MCF 10A (cell line): ENCODE measurements at places on chromosomes 3 and 15. TPM values are rescaled to one million over a fixed set of nuclear protein-coding genes. Genes with fewer than 3 reads are reported as not detected.

DNA sequence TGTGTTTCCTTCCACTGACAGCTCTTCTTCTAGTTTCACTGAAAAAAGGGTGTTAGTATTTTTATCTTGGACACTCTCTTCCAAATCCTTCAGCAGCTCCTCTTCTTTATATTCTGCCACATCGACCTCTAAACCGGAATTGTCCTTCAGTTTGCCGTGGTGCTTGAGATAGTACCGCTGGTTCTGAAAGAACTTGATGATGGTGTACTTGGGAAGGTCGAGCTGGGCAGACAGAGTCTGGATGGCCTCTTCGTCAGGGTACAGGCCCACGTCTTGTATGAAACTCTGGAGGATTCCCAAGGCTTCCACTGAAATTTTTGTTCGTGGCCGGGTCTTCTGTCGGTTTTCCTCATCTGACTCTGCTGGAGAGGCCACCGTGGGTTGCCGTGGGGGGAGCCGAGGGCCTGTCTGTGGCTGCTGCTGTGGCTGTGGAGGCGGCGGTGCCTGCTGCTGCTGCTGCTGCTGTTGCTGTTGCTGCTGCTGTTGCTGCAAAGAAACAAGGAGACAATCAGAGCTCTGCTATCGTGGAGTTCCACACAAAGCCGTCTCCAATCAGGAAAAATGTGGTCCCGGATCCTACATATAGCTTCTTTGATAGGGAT, 75.8 kb downstream of the SATB1 start:
- no peak for DNase-seq

DNA sequence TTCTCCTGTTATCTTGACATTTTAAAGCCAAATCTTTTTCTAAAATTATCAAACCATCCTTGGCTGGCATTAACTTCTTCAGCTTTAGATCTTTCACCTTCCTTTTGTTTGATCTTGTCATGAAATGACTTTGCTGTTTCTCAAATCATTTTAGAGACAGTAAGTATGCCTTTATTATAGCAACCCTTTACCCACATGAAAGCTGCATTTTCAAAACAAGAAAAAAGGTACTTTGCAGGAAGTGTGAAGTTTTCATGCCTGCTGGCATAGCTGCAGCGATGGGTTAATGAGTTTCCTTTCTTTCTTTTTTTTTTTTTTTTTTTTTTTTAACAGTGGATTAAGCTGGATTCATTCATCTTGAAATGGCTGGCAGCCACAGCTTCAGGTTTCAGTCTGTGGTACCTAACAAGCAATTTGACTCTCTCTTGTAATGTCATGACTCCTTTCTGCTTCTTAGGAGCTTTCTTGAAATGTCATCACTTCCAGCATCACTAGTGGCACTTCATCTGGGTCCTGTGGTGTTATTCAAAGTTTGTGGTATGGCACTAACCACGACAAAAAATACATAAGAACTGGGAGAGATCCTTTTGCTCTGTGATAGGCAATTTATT, 18.8 kb downstream of the SLC25A26 start:
- DNase-seq: no peak

DNA sequence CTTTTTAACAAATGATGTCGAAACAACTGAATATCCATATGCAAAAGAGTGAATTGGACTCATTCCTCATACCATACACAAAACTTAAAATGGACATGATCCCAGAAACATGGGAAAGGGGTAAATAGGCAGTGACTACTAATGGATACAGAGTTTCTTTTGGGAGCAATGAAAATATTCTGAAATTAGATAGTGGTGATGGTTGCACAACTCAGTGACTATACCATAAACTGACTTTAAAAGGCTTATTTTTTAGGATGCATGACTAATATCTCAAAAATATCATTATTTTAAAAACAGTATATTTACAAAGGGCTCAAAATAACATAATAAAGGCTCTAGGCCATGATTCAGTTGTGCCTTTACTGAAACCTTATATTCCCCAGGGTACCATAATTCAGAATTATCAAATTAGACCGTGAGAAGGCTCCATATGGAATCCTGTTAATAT, 16.3 kb upstream of the ATP13A3 start:
- no peak for DNase-seq

GRCh38 chr3:12705981-12706380, 42.1 kb upstream of the RAF1 start:
- peak; percentile 35 for DNase-seq

DNA sequence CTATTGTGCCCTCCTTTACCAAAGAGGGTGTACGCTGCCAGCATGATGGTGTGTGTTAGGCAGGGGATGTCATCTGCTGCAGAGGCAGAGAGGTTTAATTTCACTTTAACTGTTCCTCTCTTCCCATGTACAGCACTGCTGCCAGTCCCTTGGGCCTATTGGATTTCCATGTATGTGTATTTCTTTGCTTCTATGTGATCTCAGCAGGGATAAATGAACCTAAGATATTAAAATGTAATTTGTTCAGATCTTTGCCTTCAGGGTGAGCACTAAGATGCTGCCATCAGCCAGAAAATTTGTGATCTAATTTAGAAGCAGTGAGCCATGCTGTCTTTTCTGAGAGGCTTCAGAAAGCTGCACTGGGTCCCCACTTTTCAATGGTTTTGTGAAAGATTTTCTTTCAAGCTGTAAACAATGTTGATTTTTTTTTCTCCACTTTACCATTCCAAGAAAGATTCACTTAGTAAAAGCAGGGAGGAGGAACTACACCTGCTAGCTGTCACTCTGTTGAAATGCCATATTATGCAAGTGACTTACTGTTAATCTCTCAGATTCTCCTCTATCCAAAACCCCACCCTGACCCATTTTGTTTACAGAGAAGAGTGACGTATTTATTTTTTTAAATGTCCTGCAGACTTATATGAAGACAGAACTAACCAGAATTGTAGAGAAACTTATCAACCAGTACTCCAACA, 261.9 kb downstream of the TBL1XR1 start:
- no peak for DNase-seq

DNA sequence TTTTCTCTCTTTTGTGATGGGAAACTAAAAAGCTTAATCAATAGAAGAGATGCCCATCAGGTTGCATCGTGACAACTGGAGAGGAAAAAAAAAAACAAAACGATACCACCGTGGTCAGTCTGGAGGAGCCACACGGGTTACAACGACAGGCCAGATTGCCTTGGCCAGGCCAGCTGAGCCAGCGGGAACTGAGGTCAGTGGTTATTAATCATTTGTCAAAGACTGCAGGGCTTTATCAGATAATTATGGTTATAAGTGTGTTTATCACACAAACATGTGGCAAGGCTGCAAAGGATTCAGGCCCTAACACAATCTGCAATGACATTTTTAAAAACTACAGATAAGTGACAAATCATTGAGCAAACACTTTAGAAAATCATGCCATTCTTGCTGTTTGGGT, 135.0 kb upstream of the FAM3D start:
- DNase-seq: no peak

DNA sequence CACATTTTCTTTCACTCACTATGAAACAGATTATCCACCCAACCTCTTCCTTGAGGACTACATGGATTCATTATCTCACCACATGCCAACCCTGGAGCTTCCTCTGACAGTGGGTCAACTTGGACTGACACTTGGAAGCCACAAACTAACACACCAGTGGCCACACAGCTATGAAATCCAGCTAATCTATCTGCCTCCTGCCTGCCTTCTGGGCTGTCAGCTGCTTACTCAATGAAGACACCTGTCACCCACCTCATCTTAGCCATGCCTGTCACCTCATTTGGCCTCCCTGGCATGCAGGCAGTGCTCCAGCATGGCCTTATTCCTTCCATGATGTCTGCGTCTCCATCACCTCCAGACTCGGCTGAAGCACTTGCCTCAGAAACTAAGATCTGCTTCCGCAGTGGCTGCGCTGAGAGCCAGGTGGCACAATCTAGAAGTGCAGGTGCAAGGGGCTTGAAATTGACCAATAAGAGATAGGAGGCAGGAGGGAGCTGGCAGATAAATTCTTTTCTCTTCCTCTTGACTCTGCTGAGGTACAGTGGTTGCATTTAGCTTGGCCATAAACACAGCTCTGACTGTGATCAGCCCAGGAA, 105.2 kb upstream of the RNF7 start:
- no peak for DNase-seq

- DNase-seq: peak; percentile 78
These were observed 49.5 kb downstream of the MYLK start for GRCh38 chr3:123834631-123835030.

GRCh38 chr3:7309641-7310102, 448.8 kb downstream of the GRM7 start:
- peak; percentile 73 for DNase-seq

DNA sequence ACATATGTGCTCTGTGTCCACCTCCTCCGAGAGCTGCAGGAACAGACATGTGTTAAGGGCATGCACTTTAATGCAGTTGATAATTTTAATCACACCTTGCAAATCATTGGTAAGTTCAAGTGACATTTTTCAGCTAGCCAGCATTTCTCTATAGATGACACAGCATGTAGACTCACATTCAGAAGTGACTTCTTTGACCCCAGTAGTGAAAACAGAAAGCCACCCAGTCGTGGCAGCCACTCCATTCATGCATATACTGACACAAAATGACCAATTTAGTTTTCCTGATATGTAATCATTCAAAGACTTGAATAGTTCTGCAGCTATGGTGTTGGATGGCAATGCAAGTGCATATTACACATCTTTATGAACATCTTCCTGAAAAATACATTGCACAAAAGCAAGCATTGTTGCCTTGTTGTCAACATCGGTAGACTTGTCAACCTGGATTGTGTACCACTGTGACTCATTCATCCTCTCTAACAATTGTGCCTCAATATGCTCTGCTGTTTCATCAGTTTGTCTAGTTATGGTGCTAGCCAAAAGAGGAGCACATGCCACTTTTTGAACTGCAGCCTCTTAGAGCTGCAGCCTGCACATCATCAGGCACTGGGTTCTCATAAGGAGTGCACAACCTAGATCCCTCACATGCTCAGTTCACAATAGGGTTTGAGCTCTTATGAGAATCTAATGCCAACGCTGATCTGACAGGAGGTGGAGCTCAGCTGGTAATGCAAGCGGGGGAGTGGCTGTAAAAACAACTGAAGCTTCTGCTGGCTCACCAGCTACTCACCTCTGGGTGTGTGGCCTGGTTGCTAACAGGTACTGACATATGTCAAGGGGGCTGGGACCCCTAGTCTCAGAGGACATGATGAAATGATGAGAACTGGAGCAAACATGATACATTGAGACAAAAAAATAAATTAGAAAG, 622.0 kb downstream of the PYDC2 start:
- DNase-seq: peak; percentile 60

DNA sequence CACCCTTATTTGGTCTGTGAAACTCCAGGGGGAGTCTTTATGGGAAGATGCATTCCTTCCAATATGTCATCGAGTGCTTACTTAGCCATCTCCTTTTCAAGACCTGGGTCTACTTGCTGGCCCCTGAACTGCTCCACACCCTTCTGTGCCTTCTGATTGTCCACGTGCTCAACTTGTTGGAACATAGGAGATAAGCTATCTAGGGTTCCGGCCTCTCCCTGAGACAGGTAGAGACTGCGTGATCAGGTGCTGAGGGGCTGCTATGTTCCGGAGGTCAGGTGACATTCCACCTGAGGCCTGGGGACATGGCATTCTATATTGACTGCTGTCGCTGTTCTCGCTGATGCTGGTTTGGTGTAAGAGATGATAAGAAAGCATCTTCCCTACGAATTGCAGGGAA, 65.6 kb downstream of the ATP1B3 start:
- no peak for DNase-seq

DNA sequence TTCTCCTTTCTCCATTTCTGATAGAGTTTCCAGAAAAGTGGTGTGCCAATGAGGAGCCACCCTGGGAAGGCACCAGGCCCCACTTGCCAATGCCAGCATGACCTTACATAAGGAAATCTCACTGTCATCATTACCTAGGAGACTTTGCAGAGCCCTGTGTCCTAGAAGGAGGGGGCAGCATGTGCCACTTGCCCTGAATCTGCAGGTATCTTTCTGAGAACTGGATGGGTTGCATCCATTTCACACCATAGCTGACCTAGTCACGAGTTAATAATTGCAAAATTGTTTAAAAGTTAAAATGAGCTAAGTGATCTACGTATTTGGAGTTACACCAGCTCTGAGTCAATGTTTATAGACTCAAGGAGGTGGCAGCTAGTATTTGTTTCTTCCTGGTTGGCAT, 14.3 kb downstream of the CA12 start:
- no peak for DNase-seq

- no peak for DNase-seq
These were observed 219.7 kb downstream of the CD47 start for GRCh38 chr3:107870943-107871638.

GRCh38 chr15:66737243-66738010, 35.4 kb downstream of the SMAD6 start:
- no peak for DNase-seq

DNA sequence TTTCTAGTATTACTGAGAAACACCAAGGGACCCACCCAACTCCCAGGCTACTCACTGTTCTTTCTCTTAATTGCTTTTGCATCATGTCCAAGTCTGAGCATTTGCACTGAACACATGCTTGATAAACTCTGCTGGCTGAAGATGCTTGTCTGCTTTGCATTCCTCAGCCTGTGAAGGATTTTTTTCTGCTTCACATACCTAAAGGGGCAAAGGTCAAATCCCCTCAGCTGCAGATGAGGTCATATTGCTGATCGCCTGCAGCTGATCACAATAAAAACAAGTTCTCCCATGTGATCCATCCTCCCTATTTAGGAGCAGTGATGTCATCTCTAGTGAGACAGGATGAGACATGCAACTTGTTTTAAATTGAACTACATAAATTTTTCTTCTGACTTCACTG, 84.6 kb upstream of the DCBLD2 start:
- DNase-seq: peak; percentile 39

- no peak for DNase-seq
These were observed 31.0 kb downstream of the P3H2 start for GRCh38 chr3:190089711-190090110.

DNA sequence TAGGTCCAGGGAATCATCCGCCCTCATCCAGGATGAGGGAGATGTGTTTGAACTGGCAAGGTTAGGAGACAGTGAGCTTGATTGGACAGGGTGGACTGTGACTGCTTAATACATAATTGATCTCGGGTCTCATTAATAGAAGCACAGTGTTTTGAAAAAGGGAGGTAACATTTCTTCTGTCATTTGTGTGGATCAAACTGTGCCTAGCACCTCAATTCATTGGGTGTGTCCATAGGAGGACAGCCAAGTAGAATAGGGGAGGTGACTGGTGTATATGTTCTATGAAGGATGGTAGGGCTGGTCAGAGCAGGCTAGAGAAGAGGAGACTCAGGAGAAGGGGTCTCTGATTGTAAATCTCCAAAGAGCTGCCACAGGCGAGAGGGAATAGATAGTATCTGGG, 2.8 kb upstream of the INSYN1 start:
- DNase-seq: no peak

Gene CILP
- total RNA-seq: not detected in 2 replicates

Gene B4GALT4
- total RNA-seq: 18.3 and 20.4 TPM in 2 replicates

Gene CCR8
- total RNA-seq: not detected in 2 replicates

Gene CIDEC
- not detected in 2 replicates for total RNA-seq

Gene EEFSEC
- 12.2 and 14.6 TPM in 2 replicates for total RNA-seq

Gene CCDC33
- not detected in 2 replicates for total RNA-seq

Gene XCR1
- total RNA-seq: not detected in 2 replicates

Gene CD200
- 0.44 TPM in 1 of 2 replicates, not detected in the other for total RNA-seq
